ENCODE measurements at places on chromosomes 12 and 14. TPM values are rescaled to one million over a fixed set of nuclear protein-coding genes. Genes with fewer than 3 reads are reported as not detected.

DNA sequence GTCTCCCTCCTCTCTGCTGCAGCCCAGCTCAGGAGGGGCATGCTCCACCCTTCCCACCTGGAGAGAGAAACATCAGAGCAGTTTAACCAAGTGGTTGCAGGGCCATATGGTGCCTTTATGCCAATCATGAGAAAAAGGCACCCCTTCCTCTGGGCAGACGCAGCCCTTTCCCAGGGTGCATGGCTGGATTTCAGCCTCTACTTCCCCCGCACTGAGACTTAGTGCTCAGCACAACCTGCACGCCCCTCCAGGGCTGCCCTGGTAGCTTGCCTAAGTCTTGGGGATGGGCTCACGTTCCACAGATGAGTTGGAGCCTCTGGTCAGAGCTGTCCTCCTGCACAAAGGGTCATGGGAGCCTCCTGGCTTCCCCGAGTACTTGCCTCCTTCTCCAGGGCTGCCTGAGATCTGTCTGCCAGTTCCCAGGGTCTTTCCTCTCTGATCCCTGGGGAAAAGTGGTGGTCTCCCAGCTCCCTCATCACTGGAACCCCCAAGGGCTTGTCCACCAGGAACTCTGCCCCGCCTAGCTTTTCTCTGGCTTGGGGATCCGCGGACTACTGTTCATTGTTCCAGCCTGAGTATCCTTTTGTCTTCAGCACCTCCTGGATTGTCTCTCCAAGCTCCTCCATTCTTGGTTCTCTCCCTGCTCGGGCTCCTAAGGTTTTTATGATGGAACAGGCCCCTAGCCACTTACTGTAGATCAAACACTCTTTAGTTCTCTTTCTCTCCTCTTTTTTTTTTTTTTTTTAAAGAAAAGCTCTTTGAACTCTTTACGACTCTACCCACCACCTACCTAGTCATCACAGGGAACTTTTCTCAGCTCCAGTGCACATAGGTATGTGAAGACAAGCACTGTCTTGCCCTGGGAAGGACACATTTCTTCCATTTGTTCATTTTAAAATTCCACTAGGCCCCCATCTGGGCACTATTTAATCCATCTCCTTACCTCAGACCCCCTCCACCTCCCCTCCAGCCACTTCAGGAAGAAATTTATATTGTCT, 6.1 kb upstream of the KRT74 start:
- DNase-seq, result peak; percentile 65

ERBB3 gene
- total RNA-seq, result 3.1 TPM

CACNA2D4 gene
- 0.72 TPM for total RNA-seq

- no peak for DNase-seq
Measured at GRCh38 chr14:105913861-105914260, 387.5 kb downstream of the TMEM121 start.

CLEC4E gene
- total RNA-seq, result 0.48 TPM

GLIPR1L1 gene
- not detected for total RNA-seq

SERPINA12 gene
- not detected for total RNA-seq

All from umbilical cord (tissue), 2 donors.